NCI-H187 (cell line): ENCODE measurements at places on chromosomes 5 and 9.

- no peak for DNase-seq
Measured at GRCh38 chr5:756865-757345, 27.6 kb downstream of the ZDHHC11B start.

GRCh38 chr5:23446424-23446823 lies 61.0 kb upstream of the PRDM9 start:
- DNase-seq = no peak

DNA sequence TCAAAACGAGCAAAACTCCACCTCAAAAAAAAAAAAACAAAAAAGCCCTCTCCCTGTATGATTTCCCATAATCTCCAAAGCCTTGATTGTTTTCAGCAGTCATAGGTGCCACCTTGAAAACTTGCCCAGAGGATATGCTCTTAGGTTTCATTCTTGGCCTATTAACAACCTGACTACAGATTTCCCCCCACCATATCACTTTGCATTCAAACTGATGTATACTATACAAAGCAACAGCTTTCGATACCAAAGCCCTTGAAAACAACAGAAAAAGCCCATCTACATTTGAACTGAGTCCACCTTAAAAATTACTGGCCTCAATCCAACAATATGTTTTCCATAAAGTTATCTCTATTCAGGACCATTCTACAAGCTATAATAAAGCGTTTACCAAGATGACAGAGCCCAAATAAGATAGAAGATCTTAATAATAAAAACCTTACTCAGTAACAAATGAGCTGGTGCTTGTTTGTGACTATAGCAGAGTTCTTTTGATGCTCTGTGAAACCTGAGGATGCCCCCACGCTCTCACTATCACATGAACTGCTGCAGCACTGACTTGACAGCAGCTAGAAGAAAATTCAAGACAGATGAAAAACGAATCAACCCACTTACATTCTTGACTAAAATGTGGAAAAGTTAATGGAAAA lies 44.4 kb downstream of the FNBP1 start:
- no peak for DNase-seq

- DNase-seq = no peak
Measured at GRCh38 chr9:8419596-8420275, 620.2 kb upstream of the DMAC1 start.

- DNase-seq = no peak
Measured at GRCh38 chr9:6415266-6415665, 2.3 kb downstream of the UHRF2 start.

- no peak for DNase-seq
Measured at GRCh38 chr5:163189023-163189553, 248.3 kb upstream of the CCNG1 start.

GRCh38 chr9:94563548-94563947 lies 8.7 kb downstream of the PCAT7 start:
- DNase-seq = no peak

DNA sequence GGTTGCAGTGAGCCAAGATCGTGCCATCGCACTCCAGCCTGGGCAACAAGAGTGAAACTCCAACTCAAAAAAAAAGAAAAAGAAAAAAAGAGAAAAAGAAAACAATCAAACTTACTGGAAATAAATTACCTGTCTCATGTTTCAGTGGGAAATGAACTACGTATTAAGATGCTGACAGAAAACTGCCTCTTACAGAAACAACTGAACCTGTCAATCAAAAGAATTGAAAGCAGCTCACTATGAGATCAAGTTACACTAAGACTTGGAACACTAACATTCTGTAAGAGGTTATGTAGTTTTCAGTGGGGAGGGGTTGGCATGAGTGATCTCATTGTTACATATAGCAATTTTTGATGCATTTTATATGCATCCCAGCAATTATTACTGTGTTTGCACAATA lies 64.4 kb upstream of the SPATA31E1 start:
- no peak for DNase-seq

GRCh38 chr5:110785356-110785755 lies 46.5 kb downstream of the SLC25A46 start:
- DNase-seq = no peak

GRCh38 chr5:177314376-177315342 lies 3.0 kb upstream of the MXD3 start:
- DNase-seq = no peak

- no peak for DNase-seq
Measured at GRCh38 chr5:154858972-154859871, 795 bp downstream of the CNOT8 start.

DNA sequence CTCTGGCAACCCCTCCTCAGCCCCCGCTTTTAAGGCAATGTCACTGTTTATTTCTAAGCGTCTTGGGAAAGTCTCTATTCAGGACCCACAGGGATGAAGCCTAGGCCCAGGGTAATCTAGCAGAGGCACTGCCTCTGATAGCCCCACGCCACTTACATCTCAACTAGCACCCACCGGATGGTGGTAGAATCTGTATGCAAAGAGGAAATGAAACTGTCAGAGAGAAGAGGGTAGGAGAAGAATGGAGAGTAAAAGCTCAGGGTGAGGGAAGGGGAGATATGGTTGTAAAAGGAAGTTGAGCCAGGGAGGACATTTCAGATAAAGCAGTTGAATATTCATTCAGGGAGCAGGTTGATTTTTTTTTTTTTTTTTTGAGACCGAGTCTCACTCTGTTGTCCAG lies 3.0 kb downstream of the FRRS1L start:
- DNase-seq = no peak

DNA sequence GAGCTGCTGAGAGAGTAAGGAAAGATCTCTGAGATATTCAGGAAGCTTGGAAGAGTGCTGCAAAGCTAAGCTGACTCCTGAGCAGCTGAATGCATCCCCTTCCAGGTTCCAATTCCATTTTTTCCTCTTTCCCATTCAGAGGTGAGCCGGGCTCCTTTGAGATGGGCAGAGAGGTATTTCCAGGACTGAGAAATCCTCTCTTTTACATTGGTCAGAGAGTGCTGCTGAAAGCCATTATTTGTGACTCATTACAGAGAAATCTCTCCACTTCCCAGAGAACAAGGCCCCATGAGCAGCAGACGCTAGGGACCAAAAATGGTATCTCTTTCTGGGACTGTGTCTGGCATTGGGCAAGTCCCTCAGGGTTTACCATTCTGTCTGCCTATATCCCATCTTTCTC lies 3.7 kb downstream of the MCTP1 start:
- no peak for DNase-seq

DNA sequence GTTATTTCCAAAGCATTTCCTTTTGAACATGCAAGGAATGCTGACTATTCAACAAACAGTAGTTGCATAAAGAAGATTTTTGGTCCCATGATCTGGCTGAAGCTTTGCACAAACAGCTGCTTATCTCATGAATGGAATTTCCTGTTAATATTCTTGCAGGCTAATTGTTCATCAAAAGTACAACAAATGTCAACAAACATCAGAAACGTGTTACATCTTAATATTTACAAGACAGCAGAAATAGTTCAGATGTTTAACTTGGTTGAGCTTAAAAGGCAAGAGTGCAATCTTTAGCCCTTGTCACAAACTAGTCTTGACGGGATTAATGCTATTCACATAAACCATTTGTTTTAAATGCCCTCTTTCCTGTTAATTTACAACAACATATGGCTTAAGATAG lies 47.9 kb upstream of the BASP1 start:
- no peak for DNase-seq

DNA sequence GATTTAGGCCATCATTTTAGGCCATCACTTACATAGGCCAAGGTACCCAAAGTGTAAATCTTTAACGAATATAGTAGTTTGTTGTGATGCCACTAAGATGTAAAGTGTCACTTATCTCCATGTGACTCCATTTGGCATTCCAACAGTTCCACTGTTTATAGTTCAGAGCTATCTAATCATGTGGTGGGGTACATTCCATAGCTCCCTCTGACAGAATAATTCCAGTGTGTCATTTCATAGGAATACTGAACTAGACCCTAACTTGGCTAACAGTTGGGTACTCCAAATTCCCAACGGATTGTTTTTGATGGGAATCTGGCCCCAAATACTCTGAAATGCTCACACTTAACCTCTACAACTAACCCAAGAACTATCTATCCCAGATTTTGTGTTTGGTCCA lies 76.7 kb upstream of the FST start:
- no peak for DNase-seq

DNA sequence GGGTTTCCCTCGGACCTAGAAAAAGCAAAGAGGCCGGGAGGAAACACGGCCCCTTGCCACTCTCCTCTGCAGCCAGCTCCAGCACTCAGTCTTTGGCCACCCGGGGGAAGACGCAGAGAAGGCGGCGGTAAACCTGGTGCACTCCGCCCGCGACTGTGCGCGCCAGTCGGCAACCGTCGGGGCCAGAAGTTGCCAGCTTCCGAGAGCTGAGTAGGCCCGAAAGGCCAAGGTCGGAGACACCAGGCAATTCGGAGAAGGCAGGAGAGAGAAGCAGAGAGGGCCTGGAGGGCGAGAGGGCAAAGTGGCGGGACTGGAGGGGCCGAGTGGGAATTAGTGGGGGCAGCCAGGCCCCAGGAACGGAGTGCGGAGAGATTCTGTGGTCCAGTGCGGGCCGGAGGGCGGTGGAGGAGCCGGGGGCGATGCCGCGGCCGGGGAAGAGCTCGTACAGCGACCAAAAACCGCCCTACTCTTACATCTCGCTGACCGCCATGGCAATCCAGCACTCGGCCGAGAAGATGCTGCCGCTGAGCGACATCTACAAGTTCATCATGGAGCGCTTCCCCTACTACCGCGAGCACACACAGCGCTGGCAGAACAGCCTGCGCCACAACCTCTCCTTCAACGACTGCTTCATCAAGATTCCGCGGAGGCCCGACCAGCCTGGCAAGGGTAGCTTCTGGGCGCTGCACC lies at the start of gene FOXB2:
TSS of gene FOXB2 (plus strand) at position 420 of the 690 bp plus-strand sequence. CDS start at position 420, 0 bp downstream.
- no peak for DNase-seq

DNA sequence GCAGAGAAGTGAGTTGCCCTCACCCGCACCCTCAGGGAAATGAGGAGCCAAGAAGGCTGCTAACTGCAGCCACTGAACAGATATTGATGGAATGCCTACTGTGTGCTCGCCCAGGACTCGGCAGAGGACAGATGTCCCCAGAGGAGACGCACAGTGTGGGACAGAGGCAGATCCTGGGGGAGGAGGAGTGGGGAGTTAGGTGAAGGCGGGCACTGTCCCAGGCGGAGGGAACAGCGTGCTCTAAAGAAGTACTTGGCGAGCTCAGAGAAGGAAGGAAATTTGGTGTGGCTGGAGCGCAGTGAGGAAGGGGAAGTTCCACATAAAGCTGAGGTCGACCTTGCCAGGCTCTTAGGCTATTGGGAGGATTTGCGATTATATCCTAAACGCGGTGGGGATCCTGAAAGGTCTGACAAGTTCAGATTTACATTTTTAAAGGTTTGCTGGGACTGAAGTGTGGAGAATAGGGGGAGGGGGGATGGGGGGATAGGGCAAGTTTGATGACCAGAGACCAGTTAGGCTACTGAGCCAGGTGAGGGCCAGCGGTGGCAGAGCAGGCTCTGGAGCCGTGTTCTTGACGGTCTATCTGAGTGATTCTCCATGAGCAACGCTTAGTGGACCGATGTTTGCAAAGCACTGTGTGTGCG lies 23.6 kb upstream of the CERCAM start:
- DNase-seq = no peak

DNA sequence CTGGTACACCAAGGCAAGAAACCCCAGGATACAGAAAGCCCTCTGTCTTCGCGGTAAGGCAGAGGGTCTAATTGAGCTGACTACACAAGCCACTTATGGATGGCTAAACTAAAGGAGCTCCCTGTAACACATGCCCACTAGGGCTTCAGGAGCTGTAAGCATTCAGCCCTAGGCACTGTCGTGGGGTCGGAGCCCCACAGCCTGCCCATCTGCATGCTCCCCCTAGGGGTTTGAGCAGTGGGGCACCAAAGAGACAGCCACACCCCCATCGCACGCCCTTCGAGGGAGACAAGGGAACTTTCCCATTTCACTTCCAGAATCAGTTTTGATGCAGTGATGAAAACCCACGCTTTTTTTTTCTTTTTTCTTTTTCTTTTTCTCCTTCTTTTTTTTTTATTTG lies 11.0 kb upstream of the MTMR12 start:
- DNase-seq = no peak

- no peak for DNase-seq
Measured at GRCh38 chr5:134714120-134714519, 24.2 kb upstream of the CAMLG start.

GRCh38 chr5:167984951-167985350 lies 306.5 kb upstream of the WWC1 start:
- no peak for DNase-seq

DNA sequence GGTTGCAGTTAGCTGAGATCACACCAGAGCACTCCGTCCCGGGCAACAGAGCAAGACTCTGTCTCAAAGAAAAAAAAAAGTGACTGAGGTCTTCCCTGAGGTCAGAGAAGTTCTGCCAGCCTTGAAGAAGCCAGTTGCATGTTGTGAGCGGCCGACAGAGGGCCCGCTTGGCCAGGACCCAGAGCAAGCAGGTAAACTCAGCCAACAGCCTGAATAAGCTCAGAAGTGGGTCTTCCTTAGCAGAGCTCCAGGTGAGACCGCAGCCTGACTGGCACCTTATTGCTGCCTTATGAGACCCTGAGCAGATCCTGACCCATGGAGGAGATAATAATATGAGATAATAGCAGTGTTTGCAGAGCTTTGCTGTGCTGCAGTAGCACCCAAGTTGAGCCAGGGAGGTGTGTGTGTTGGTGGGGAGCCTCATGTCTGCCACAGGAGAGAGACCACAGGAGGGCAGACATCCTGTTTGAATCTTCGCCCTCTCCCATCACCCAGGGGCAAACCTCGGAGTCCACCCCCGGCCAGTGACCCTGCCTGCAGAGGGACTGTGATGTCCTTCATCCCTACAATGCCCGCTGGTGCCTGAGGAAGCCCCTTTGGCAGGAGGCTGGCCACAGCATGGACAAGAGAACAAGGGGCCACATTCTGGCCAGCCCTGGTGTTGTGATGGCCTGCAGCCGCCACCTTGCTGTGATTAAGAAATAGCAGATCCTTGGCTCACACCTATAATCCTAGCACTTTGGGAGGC lies 10.8 kb upstream of the BARX1 start:
- DNase-seq = no peak

- no peak for DNase-seq
Measured at GRCh38 chr5:33167541-33167940, 273.2 kb upstream of the TARS1 start.

DNA sequence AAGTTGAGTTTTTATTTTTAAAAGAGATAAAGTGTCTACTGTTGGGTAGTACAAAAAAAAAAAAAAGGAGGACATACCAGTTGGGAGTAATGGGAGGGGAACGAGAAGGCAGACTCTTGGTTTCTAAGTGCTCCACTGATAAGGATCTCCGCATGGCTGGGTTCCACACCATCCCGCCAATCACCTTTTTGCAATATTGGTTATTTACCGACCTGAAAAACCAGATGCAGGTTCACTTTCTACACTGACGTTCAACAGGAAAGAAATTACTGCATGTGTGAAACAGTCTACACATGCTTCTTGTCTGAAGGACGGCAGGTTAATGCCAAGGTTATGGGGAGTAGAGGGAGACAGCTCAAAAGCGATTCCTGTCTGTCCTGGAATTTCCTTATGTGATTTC lies 75.5 kb downstream of the PTPN3 start:
- DNase-seq = no peak

DNA sequence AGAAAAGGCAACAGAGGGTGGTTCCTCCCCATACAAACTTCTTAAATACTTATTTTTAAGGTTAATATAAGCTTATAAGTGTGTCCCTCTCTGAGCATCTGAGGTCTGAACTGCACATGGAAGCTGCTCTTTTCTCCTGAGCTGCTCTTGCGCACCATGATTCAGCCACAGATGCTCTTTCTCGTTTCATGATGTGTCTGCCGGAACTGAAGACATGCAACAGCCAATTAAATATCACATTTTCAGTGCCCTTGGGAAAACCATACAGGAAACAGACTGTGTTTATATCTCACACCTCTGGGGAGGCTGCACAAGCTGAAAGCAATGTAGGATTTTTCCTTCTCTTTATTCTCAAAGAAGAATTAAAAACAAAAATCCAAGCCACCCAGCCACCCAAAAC lies 96.8 kb upstream of the NREP start:
- DNase-seq = no peak

GRCh38 chr9:110180511-110181434 lies 27.2 kb downstream of the C9orf152 start:
- DNase-seq = no peak
